ENCODE measurements at places on chromosomes 4 and X.
A peak's percentile ranks its signal among the peaks of the same experiment; 100 is the strongest.

DNA sequence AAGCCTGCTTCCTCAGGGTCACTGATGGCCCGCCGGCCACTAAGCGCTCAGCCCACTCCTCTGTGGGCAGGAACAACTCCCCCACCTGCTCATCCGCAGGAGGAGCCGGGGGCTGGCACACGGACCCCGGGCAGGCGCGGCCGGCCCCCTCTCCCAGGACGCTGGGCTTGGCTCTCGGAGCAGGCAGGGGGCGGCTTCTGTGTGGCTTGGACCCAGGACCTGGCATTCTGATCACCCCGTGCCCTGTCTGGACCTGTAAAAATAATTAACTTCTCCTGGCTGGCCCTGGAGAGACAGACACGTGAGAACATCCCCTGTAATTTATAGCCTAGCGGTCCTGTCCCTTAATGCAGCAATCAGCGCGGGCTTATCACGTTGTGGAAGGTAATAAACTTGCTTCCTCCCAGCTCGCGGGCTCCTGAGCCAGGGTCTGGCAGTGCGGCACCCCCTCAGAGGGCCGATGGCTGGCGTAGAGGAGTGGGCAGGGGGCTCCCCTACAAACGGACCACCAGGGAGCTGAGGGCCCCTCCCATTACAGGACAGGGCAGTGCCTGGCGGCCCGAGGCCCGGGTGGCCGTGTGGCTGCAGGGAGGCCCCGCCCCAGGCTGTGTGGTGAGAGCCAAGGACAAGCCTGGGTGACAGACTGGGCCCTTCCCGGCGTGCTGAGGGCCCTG is 84.5 kb upstream of the NKX1-1 start:
- no peak for DNase-seq

GRCh38 chrX:102339312-102340298 is 92.6 kb downstream of the NXF2 start:
- DNase-seq: peak; percentile 1

- DNase-seq: no peak
These were observed 51.4 kb downstream of the NALF2 start for GRCh38 chrX:69555481-69556041.

DNA sequence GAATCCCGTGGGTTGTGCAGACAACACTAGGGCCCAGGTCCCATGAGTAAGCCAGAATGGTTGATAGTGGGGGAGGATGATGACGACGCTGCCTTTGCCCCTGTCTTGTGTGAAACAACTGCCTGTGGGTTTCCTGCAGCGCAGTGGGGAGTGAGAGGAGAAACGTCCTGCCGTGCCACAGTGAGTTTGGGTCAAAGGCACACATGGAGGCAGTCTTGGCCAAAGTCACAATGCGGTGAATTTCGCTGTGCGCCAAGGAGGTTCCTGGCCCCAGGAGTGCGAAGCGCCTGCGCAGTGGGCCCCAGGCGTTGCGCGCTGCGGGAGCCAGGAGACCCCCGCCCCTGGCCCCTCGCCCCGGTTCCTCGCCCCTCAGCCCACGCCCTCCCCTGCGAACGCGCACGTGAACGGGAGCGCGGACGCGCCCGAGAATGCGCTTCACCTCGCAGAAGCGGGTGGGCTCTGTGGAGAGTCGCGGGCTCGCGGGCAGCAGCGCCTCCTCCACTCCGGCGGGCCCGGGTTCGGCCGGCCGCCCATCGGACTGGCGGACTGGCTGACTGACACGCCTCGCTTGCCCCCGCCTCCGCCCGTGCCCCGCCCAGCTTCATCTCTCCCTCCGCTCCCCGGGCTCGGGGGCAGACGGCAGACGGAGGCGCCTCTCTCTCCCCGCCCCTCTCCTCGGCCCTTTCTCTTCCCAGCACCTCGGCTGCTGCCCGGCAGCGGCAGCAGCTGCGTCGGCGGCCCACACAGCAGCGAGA is at the start of gene NUDT10:
Gene NUDT10 (plus strand): TSS at position 635 of the 755 bp plus-strand sequence. CDS start 144 bp downstream, outside the sequence.
- DNase-seq: no peak

GRCh38 chrX:153926552-153926857 is 441 bp upstream of the ARHGAP4 start:
- DNase-seq: peak; percentile 60

GRCh38 chr4:84916227-84916626 is 50.3 kb downstream of the WDFY3 start:
- DNase-seq: no peak

DNA sequence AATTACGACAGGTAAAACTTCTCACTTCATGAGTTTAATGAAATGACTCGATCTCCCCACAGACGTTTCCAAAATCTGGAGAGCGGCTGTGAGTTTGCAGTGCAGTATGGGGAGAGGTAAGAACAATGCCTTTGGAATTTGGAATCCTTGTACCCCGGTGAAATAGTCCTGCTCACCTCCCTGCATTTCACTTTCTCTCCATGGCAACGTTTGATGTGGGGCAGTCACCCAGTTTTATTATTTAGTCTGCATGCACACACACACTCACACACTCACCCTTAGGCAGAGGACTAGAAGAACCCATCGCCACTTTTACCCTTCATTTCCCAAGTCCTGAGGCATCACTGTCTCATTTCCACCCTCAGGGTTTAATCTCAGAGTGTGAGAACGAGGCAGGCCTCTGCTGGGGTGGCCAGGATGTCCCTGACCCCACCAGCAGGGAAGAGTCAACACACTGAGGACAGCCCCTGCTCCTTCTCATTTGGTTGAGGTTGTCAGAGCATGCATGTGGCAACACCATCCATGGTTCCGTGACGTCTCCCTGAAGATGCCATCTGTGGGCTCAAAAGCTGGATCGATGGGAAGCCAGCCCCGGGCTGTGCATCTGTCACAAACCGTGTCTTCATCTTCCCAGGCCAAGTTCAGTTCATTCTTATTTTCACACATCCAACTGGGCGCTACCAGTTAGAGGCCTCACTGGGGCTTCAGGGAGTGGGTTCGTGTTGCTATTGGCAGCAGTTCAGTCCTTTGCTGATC is 119.8 kb upstream of the TRIM2 start:
- peak; percentile 80 for DNase-seq

- no peak for DNase-seq
These were observed 674 bp upstream of the IL15 start for GRCh38 chr4:141635736-141636081.

DNA sequence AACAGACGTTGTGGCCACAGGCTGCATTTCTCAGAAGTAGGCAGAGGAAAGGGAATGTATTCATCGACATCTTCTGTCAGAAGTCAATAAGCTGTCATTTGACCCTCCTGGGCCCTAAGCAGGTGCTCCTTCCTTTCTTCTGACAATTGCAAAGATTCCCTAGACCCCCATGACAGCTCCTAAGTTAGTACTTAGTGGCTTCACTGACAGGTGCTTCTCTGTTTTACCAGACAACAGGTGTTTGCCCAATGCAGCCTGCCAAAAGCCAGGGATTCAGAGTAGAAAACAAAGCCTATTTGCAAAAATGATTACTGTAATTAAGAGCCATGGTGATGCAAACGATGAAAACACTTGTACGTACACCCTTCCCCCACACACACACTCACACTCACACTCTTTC is 7.5 kb upstream of the FGF5 start:
- DNase-seq: no peak

GRCh38 chrX:42089031-42089430 is 165.7 kb upstream of the CASK start:
- DNase-seq: no peak

DNA sequence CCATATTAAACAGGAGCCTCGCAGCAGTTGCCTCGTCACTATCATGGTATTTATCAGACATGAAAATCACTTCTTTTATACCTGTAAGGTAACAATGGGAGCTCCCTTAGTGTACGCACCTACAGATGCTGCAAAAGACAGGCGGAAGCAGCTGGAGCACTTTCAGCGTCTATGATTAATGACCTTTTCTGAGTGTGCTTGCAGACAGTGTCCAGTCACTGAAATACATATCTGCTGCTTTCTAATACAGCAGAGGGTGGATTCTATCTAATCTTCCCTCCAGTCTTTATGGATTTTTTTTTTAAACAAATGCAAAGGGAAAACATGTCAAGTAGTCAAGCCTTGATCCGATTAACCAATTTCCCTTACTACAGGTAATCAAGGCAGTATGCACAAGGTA is 24.1 kb downstream of the DCTD start:
- no peak for DNase-seq

All from SW480 (cell line).